Small intestine (tissue), 16 donors: ENCODE measurements at places on chromosomes 5 and 9.

DNA sequence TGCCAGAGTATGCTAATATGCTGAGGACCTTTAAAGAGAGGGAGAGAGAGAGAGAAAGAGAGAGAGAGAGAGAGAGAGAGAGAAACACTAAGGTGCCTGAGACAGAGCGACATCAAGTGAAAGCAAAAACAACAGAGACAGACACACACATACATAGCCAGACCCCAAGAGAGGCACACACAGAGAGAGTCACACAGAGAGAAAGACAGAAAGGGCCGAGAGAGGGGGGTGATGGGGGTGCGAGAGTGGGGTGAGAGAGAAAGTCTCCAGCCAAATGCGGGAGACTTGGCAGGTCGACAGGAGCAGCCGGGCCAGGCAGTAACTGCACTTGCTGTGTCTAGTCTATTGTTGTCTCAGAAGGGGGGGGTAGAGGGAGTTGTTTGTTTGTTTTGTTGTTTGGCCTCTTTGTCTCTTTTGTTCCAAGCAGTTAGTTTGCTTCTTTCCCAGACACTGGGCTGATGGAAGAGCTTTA is 30.1 kb upstream of the NFIB start:
- DNase-seq: no peak

GRCh38 chr9:112149211-112149610 is 25.9 kb downstream of the SUSD1 start:
- no peak for DNase-seq

DNA sequence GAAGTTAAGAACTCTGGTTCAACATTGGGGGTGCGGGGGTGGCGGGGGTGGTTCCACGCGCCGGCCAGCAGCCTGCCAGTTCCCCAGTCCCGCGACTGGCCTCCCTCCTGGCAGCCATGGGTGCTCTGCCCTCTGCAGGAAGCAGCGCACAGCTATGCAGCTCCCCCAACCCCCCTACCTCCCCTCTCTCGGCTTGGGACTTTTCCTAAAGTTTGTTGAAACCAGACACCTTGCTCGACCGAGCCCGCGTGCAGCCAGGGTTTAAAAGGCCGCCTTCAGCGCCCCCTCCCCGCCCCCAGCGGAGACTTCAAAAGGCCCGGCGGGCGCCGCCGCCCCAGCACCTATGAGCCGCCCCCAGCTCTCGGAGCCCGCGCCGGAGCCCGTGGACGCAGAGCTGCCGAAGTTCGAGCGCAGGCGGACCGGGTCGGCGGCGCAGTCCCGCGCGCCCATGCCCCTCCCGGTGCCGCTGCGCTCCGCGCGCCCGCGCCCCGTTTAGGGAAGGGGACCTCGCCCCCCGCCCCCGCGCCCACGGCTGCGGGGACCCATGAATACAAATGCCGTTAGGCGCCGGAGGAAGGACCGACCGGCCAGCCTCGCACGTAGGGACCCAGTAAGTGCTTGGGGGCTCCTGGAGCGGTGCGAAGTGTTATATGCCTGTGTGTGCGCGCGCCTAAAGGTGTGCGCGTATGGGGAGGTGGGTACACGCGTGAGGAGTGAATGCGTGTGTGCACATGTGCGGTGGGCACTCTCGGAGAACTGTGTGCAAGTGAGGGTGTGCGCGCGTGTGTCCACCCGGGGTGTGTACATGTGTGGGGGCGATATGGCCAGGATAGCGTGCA is 1.4 kb upstream of the COL27A1 start:
- no peak for DNase-seq

DNA sequence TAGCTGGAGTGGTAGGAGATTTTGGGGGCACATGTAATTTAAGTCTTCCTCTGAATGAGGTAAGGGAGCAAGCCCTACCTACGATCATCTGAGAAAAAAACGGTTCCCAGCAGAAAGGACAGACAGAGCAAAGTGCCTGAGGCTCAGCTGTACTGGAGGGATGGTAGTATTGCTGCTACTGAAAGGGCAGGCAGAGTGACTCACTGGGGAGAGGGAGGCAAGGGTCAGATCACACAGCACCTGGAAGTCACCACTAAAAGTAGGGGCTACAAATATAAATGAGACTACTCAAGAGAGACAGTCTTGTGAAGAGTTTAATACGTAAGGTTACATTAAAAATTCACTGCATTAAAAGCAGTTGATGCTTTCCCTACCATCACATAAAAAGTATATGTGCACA is 75.9 kb downstream of the NFIB start:
- DNase-seq: peak; percentile 81

GRCh38 chr5:144463481-144464223 is 293.0 kb downstream of the KCTD16 start:
- no peak for DNase-seq

- DNase-seq: no peak
Measured at GRCh38 chr9:137965177-137965795, 87.7 kb downstream of the CACNA1B start.

DNA sequence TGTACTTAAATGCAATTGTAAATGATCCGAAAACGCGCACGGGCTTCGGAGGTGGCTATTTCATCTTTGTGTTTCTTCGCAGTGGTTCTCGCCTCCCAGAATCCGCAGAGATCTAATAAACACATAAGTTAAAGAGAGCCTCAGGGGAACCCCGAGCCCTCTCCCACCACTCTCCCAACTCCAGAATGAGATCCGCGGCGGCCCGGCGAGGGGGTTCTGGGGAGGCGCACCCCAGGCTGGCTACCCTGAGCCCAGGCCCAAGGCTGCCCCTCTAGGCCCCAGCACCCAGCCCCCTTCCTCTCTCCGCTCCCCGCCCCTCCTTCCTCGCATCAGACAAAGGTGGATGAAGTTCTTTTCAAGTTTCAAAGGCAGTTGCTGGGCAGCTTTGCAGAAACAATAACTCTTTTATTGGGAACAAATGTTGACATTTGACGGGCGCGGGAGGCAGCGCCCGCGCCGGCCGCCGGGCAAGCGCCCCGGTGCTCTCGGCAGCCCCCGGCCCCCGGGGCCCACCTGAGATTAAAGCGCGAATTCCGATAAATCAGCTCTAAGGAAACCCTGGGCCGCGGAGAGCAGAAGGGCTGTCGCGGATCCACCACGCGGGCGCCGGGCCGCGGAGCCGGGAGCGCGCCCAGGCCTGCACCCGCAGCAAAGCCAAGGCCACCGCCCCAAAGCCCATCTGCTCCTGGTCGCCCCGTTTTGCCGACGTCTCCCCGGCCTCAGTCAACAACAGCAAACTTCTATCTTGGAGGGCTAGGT is 8.4 kb downstream of the IRX2 start:
- DNase-seq: no peak

DNA sequence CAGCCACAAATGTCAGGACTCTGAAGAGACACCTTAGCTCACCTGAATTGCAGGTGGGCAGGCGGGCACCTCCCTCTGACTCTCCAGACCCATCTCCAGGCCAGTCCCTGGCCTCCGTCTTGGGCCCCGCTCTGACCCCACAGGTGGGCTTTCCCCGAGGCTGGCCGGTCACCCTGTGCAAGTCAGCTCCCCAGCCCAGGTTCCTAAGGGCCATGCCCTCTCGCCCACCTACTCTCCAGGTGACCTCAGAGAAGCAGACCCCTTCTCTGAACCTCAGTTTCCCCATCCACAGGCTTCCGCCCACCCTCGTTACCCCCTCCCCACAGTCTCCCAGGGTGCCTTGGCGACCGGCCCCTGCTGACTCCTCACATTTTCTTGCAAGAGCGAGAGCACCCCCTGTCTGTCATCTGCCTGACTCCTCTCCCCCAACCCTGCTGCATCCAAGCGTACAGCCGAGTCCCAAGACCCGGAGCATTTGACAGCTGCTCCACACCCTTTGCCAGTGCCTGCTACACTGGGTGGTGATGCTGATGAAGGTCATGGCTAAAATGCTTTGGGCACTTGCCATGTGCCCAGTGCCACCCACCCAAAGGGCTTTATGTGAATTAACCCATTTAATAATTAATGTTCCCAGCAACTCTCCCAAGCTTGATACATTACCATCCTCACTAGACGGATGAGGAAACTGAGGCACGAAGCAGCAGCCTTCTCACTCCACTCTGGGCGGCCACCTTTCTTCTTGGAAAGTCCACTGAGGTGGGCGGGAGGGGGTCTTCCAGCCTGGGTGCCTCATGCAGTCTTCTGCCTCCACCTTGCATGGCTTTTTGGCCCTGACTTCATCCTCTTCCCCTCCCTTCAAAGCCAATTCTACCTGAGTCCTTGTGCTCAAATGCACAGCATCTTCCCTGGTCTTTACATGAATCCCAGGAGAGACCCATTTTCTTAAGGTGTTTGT is 51.1 kb upstream of the ORM1 start:
- no peak for DNase-seq

DNA sequence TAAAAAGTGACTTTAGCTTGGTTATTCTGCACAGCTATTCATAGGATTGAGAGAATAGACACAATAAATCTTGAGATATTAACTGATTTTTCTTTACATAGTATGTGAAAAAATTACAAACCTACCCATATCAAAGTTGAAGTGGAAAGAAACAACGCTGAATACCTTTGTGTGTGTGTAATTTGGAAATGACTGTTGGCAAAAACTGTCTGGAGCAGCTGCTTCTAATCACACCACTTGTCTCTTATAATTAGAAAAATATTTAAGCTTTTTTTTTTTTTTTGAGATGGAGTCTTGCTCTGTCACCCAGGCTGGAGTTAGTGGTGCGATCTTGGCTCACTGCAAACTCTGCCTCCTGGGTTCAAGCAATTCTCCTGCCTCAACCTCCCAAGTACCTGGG is 110.8 kb upstream of the POC5 start:
- DNase-seq: no peak

DNA sequence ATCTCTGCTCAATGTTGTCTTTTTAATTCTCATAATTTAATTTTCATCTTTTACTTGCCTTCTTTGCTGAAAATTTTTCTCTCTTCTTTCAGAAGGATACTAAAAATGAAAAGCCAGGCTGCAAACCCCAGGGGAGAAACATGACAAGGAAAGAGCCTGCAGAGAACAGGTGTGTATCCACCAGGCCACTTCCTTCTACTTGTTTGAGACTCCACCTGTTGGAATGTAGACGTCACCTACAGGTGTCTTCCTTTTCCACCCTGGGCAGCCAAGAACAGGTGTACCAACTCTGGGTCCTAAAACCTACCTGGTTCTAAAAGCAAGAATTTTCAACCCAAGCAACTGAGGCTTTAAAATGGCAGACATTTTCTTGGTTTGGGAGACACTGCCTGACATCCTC is 166.8 kb downstream of the ATP10B start:
- peak; percentile 91 for DNase-seq

- no peak for DNase-seq
Measured at GRCh38 chr5:160744268-160745101, 107.5 kb downstream of the ATP10B start.

GRCh38 chr5:173574983-173575382 is 41.5 kb downstream of the BOD1 start:
- DNase-seq: no peak

- DNase-seq: no peak
Measured at GRCh38 chr9:134605351-134605965, 36.1 kb upstream of the COL5A1 start.

GRCh38 chr9:127137640-127138360 is 15.4 kb upstream of the ANGPTL2 start:
- no peak for DNase-seq

- DNase-seq: no peak
Measured at GRCh38 chr5:107376546-107377276, 294.0 kb downstream of the EFNA5 start.

DNA sequence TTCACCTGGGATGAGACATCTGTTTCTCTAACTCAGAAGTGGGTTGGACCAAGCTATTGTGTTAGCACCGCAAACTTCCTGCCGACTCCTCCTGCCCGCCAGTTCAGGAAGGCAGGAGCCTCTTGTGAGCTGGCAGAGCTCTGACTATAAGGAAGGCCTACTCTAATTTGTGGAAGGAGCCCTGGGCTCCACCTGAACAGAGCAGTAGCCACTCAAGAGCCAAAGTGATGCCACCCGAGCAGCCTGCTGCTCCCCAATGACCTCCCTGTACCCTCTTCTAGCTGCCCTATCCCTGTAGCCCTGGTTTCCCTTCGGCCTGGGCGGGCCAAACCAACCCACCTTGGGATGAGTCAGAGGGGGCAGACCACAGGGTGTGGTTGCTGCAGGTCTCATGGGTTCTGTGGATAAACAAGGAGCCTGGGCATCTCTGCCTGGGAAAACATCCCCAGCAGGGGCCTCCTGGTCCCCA is 81.6 kb downstream of the PSD2 start:
- no peak for DNase-seq

GRCh38 chr5:141196363-141196762 is 3.1 kb upstream of the PCDHB11 start:
- no peak for DNase-seq

- DNase-seq: no peak
Measured at GRCh38 chr5:56426693-56427092, 193.6 kb upstream of the ANKRD55 start.

DNA sequence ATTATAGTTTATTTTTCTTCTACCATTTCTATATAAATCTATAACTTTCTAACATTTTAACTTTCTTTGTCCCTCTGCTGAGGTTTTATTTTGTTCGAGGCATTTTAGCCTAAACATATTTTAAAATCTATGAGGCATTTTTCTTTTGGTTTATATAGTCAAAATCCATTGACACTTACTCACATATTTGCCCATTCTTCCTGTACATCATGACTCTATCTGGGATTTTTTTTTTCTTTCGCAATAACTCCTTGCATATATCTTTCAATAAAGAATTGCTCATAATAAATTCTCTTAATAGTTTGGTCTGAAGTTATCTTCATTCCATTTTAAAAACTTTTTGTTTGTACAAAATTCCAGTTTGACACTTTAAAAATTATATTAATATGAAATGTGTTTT is 632.3 kb downstream of the TLE4 start:
- no peak for DNase-seq

GRCh38 chr9:73806876-73807275 is 655.2 kb downstream of the ANXA1 start:
- no peak for DNase-seq

- DNase-seq: no peak
Measured at GRCh38 chr5:32678472-32678871, 32.6 kb upstream of the NPR3 start.

GRCh38 chr9:8679371-8679822 is 879.8 kb upstream of the DMAC1 start:
- DNase-seq: no peak

GRCh38 chr5:73319036-73319435 is 129.5 kb downstream of the FOXD1 start:
- DNase-seq: no peak

- DNase-seq: no peak
Measured at GRCh38 chr5:36374266-36374862, 72.7 kb upstream of the RANBP3L start.

GRCh38 chr9:107667231-107668070 is 177.9 kb upstream of the KLF4 start:
- no peak for DNase-seq

- DNase-seq: no peak
Measured at GRCh38 chr9:88307136-88307535, 81.1 kb upstream of the SPIN1 start.
